Hepatocyte (in vitro differentiated cells): ENCODE measurements at places on chromosomes 5 and 9. TPM values are rescaled to one million over a fixed set of nuclear protein-coding genes. Genes with fewer than 3 reads are reported as not detected.

DNA sequence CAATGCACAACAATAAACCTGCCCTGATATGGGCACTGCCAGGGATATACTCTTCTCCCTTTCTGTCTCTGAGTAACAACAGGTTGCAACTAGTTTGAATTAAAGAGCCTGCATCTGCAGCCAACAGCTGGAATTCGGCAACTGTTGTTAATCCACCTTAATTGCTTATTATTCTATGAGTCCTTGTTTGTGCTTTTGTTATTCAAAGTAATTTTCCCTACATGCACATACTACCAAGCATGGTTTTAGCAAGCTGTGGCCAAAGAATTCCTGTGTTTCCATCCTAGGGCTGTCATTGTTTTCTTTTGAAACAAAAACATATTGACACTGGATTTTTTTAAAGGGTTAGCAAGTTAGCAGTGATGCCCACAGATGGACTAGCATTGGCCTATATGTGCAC lies 171.5 kb downstream of the EFNA5 start:
- no peak for DNase-seq
- no peak overlapping the region for H3K27ac ChIP-seq
- H3K36me3 ChIP-seq, result no peaks in the 10 kb centered on the region
- H3K4me1 ChIP-seq, result peaks cover 5% of the 10 kb centered on the region
- H3K27me3 ChIP-seq, result no peaks in the 10 kb centered on the region

DNA sequence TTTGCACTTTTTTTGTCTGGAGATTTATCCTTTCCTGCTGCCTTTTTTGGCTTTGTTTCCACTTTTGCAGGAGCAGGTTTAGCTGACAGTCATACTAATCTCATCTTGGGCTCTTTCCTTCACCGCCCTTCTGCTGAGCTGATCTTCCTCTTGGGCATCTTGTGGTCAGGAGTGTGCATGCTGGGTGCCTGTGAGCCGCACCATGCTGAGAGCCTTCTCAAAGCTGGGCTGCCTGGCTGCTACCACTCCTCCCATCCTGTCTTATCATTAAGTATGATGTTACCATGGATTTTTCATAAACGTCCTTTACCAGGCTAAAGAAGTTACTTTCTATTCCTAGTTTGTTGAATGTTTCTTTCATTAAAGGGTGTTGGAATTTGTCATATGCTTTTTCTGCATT lies 49.5 kb upstream of the MCCC2 start:
- no peak for DNase-seq
- H3K36me3 ChIP-seq, result no peaks in the 10 kb centered on the region
- no peak overlapping the region for H3K27ac ChIP-seq
- H3K4me1 ChIP-seq, result no peaks in the 10 kb centered on the region
- H3K4me3 ChIP-seq, result no peak overlapping the region

- no peak for DNase-seq
- H3K4me1 ChIP-seq, result no peaks in the 10 kb centered on the region
- no peaks in the 10 kb centered on the region for H3K27me3 ChIP-seq
- no peak overlapping the region for H3K27ac ChIP-seq
Measured at GRCh38 chr9:130394814-130395470, 49.8 kb upstream of the ASS1 start.

Gene COL27A1
- 44.6 and 55.2 TPM in 2 replicates for polyA plus RNA-seq

Gene OR1J2
- polyA plus RNA-seq, result not detected in 2 replicates

Gene BTNL9
- 0.11 and 1.4 TPM in 2 replicates for polyA plus RNA-seq

Gene FAM78A
- 0.61 TPM in 1 of 2 replicates, not detected in the other for polyA plus RNA-seq
